Right renal pelvis (tissue), 4 donors: ENCODE measurements at places on chromosomes 1 and 21.

- DNase-seq: no peak
These were observed 16.0 kb downstream of the TNFSF4 start for GRCh38 chr1:173191011-173191705.

GRCh38 chr21:40200946-40201345, 333.7 kb downstream of the PCP4 start:
- no peak for DNase-seq

- peak; percentile 96 for DNase-seq
These were observed at the start of gene TPRG1L for GRCh38 chr1:3624200-3625136. TSS of gene TPRG1L (plus strand) at chr1:3625015. CDS start at chr1:3625073, 58 bp downstream.

GRCh38 chr1:57019236-57019839, 53.5 kb upstream of the C8B start:
- DNase-seq: no peak

GRCh38 chr1:91166106-91166712, 144.4 kb upstream of the ZNF644 start:
- DNase-seq: peak; percentile 32

GRCh38 chr1:44218503-44219300, 5.4 kb downstream of the DMAP1 start:
- no peak for DNase-seq

GRCh38 chr1:65332821-65333220, 23.5 kb downstream of the DNAJC6 start:
- DNase-seq: no peak
